ENCODE measurements at places on chromosomes 5 and 9.

DNA sequence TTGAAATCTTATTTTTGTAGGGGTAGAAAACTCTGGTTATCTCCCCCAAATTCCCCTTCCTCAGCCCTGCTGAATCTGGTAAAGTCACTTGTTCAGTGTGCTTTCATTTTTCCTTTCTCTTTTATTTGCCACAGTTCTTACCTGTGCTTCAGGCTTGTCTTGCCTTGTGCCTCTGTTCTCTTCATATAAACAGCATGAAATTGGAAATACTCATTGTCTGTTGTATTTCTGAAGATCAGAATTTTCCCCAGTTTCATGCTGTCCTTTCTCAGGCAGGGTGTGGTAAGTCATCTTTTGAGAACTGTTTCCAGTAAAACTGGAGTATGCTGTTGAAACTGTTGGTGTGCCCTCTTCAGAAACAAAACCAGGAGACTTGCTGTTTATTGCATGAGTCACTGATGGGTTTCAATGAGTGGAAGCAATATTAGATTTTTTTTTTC is 7.0 kb downstream of the PAM start:
- DNase-seq = no peak

DNA sequence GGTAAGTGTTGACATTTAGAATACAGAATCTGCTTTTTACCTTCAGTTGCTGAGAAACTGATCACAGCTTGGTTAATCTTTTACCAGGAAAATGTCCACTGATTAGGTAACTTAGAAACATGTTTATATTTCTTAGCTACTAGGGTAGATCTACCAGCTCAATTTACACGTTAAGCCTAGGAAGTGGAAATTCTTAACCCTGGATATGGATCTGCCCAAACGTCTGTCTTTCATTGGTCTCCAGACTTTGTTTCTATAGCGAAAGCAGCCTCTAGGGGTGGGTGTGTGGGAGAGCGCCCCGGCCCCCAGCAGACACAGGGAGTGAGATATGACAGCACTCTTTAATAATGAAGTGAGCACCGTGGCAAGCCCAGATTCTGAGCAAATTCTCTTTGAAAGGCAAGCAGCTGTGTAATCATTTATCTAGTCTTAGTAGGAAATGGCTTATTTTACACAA is 141.6 kb upstream of the ZNF608 start:
- DNase-seq = no peak

GRCh38 chr5:149433524-149434131 is 54.5 kb upstream of the IL17B start:
- DNase-seq = no peak

- no peak for DNase-seq
Observed at GRCh38 chr5:16595881-16596580, 20.8 kb downstream of the RETREG1 start.

- no peak for DNase-seq
Observed at GRCh38 chr9:122463828-122464632, 13.7 kb downstream of the OR1J1 start.

DNA sequence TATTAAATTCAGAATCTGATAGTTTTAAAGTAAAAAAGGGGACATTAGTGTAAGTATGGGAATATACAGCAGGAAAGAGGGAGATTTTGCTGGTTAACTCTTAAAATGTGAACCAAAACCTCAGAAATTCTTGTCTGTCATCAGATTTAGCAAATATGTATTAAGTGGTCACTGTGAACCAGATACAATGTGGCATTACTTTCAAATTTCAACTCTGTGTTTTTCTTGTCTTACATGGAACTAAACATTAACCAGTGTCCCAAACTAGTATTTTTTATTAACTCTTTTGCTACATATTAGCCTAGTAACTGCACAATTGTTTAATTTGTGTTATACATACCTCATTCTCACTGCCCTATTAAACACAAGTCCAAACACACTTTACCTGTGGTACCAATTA is 259.9 kb upstream of the RASA1 start:
- DNase-seq = no peak

DNA sequence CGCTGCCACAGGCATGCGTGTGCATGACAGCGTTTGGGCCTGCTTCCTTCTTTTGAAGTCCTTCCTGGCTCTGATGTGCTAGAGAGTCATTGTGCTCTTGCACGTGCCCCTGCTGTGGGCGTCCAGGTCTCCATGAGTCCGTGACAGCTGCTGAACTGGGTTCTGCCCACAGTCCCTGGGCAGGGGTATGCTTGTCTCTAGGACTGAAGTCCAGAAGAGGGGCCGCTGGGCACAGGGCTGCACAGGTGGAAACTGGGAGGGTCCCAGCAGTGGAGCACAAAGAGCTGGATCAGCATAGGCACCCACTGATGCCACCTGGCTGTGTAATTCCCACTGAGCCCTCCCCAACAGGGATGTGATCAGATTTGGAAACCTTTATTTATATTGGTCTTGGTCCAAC is 169.4 kb downstream of the IRX2 start:
- no peak for DNase-seq
